MV-4-11 (cell line): ENCODE measurements at places on chromosomes 3 and 15.

- DNase-seq: no peak
These were observed 126.9 kb upstream of the STRIT1 start for GRCh38 chr3:155420406-155420805.

DNA sequence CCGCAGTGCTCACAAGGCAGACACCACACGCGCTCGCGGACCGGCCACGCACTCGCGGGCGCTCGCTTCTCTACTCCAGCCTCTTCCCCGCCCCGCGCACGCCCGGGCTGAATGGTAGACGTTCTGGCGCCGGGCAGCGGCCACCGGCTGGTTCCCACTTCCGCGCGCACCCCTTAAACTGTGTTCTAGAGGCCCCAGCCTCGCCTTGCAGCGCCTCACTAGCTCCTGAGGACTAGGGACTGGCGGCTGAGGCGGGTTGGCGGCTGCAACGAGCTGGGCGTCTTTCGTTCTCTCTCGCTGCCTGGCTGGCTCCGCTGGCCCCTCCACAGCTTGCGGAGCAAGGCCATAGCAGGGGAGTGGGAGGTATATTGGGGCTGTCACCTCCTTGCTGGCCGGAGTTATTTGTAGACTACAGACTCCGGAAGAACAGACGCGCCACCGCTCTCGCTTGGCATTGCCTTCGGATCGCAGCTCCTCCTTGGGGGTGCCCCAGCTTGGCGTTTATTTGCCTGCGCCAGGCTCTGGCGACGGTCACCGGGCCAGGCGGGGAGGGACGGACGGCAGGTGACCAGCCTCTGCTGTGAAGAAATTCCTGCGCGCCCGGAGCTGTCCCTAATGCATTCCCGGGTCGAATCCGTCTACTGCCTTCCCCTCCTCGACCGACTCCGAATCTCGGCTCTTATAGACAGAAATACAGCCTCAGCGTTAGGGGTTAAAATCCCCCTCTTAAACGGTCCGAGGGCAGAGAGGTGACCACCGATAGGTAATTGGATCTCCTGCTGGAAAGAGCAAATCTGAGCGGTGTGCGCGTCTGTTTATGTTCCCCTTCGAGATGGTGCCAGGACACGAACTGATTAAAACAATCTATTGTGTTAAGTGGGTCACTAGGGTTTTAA, 1.3 kb downstream of the GREM1 start:
- no peak for DNase-seq

- no peak for DNase-seq
These were observed 16.6 kb downstream of the GP9 start for GRCh38 chr3:129077222-129077621.

DNA sequence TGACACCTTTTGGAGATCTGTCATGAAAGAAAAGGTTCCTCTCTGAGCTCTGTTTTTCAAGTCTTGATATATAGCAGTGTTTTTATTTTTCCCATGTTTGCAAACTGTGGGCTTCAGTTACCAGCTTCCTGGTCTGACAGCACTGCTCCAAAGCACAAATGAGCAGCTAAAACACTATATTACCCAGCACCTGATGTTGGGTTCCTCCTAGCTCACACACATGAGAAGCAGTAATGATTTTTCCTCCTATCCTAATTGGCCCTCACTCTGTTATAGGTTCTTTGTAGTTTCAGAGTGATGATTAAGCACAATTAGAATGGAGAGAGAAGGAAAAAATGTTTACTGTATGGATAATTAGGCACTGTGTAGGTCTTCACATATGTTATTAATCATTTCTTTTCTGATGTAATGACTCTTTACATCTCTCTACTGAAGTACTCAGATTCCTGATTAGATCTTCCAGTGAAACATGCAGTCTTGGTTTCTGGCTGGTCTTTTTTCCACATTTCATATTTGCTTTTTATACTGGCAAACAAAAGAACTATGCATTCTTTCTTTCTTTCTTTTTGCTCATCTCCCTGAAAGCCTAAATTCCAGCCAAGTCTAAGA, 939.7 kb downstream of the NSUN3 start:
- no peak for DNase-seq

DNA sequence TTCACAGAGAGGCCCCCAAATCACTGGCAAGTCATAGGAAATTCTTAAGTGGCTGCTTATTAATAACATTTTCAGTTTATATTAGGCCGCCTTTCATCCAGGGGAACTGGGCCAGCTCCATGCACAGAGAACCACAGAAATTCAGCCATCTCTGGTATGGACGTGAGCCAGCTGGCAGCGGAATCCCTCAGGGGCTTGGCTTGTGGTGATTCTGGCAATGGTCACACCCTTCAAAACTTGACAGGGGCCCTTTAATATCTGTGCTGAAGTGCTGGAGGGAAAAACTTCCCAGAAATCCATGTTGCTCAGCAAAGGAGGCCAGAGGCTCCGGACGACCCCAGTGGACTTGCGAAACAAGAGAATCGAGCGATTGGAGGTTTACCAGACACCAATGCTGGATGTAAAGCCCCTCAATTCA, 11.3 kb downstream of the PRICKLE2 start:
- no peak for DNase-seq

GRCh38 chr15:74173380-74174218, at the start of gene ISLR:
TSS of gene ISLR (plus strand) at chr15:74173710. CDS start at chr15:74174859, 1,149 bp downstream.
- peak; percentile 56 for DNase-seq

- DNase-seq: no peak
These were observed 74.6 kb downstream of the ARHGEF26 start for GRCh38 chr3:154195620-154196356.

GRCh38 chr15:63038926-63039673, 3.4 kb upstream of the TPM1 start:
- DNase-seq: no peak

GRCh38 chr3:150248116-150248887, 159.8 kb upstream of the TSC22D2 start:
- DNase-seq: no peak

DNA sequence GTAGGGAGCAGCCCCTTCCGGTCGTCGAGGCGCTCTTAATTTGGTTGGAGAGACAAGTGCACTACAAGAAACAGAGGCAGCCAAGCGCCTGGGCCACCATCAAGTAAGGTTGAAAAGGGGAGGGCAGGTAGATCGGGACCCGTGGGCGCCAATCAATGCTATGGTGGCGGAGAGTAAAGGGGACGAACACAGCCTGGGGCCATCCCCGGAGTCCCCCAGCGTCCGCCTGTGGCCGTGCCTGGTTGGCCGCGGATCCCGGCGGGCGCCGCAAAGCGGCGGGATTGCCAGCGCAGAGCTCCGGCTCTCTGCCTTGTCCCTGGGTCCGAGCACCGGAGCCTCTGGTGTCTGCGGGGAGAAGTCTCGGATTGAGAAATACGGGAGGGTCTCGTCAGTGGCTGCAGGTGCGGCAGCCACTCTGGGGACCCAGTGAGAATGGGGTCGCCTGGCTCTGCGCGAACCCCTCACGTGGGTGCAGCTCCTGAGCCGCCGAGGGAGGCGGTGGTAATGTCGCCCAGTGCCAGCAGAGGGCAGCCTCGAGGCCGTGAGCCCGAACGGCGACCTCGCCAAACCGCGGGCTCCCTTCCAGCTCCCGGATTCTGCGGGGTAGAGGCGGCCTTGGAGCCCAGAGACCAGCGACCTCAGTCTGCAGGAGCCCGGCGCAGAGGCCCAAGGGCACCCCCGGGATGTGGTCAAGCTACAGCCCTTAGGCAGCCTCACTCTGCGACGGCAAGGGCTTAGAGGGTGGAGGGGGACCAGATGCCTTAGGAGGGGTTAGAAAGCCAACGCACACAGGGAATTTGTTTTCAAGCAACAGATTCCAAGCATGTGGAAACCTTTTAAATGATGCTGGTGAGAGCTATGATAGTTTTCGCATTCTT, 10.8 kb downstream of the FOXL2 start:
- peak; percentile 25 for DNase-seq

DNA sequence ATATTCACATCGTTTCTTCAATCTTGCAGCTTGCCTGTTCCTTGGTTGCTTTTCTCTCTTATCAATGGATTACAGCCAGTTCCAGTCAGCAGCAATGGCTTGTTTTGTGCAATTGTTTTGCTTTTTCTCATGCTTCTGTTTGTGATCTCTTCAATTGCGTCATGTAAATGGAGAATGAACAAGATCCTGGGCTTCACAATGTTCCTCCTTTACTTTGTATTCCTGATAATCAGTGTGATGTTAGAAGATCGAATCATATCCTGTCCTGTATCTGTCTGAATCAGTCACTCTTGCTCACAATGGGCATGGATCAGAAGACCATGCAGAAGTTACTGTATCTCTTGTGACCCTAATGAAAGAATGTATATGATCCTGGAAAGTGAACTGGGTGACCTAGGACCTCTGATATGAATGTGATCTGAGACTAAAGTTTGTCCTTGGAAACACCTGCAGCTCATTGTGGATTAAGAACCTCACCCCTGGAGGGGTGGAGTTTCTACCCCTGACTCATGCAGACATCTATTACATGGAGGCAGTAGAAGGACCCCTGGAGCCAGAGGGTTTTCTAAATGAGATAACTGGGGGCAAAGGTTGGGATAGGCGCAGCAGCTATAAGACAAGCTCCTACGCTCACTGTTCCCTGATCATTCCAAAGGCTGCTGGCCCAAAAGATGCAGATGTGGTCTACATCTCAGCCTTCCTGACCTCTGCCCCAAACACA, 32.2 kb downstream of the SLC24A1 start:
- DNase-seq: no peak

GRCh38 chr3:31096661-31097395, 202.4 kb upstream of the GADL1 start:
- DNase-seq: peak; percentile 32

DNA sequence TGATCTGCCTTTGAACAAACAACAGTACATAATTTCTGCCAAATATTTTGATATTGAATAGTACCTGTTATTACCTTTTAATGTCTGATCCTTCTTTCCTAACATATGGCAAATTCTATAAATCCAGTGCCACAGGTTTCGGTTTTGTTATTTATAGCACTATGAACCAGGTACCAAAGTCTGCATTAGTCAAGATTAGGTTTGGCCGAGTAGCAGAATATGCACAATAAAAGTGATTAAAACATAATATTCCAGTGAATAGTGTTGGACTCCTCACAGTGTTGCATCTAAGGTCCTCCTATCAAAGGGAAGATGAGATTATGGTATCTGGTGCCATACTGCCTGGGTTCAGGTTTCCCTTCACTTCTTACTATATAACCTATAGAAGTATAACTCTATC, 599.0 kb downstream of the ZPLD1 start:
- DNase-seq: no peak

DNA sequence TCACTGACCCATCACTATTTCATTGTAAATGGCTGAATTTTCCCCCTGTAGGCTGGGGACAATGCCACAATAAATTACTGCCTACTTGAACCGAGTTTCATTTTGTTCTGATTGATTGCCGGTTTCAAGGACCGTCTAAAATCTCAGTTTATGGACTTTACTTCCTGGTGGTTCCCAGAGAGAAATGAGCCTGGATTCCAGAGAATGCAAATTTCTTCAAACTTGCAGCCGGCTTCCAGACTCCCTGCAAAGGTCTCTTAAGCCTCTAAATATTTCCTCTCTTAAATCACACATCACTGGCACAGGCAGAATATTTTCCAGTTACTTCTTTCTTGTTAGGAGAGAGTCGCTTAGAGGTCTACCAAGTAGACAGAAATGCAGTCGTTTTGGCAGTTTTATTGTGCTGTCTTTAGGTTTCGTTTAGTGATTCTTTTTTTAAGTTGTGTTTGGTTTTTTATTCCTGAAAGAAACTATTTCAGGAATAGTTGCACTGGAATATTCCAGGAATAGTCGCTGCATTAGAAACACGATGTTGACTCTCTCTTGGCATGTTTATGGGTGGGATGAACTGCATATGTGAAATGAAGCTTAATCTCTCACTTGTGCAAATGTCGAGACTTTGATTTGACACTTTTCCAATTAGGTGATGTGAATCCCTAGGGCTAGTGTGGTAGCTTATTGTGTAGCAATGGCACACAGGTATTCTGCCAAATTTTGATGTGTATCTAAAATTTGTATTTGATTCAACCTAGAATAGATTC, 284.1 kb upstream of the NR2E3 start:
- DNase-seq: no peak

DNA sequence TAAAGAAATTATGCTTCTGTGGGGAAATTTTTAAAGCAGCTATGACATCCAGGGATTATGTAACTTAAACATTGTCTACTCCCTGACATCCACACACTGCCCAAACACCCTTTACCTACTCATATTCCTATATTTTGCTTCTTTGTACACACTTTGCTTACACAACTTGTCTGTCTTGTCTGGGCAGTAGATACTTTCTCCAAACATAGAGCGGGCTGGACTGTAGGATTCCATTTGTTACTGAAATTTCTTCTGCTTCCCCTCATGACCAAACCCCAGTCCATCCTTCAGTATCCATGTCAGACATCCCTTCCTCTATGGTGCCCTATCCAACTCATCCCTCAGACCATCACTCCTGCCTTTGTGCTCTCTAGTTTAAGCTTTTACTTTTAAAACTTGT, 19.9 kb downstream of the NCEH1 start:
- DNase-seq: no peak

DNA sequence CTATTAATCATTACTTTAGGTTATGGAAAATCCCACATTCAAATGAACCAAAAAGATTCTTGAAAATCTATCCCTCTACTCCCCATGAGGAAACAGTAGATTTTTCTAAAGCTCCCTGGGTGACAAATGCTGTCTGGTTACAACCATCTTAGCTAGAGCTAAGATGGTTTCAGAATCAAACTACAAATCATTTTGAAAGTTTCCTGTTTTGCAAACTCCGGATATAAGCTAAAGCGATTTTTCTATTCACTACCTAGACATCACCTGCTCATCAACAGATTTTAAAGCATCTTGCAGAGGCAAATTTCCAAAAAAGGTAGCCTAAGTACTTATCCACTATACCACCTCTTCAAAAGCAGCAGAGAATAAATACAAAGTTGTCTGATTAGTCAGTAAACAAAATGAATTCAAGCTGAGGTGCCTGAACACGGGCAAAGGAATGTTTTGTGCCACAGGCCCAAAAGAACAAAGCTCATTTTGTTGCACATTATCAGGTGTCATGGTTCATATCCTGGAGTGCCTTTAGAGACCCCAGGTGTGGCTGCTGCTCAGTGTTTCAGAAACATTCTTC, 204.9 kb downstream of the TNIK start:
- DNase-seq: no peak

GRCh38 chr3:52283306-52283705, 4.3 kb upstream of the GLYCTK start:
- DNase-seq: no peak
